AG20443 (cell line): ENCODE measurements at places on chromosomes 16 and 17.

- no peak for DNase-seq
These were observed 23.1 kb upstream of the OSGIN1 start for GRCh38 chr16:83929811-83930555.

GRCh38 chr17:49552070-49552751 is 23.5 kb upstream of the NXPH3 start:
- no peak for DNase-seq

- DNase-seq: no peak
These were observed 11.9 kb downstream of the CALCOCO2 start for GRCh38 chr17:48842746-48843145.

DNA sequence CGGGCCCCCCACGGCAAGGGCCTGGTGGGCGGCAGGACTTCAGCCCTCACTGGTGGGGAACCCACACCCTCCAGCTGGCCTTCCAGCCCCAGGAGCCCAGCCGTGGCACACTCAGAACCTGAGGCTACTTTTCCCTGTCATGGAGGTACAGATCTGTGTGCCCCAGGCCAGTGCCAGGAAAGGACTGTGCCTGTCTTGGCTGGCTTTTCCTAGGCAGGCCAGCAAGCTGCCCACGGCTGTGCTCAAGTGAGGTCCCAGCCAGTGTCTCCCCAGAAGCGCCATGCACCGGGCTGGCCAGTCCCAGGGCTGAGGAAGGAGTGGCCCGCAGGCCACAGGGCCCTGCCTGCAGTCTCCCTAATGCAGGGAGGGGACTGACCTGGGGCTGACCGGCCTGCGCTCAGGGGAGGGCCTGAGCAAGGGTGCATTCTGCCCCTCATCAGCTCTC is 16.6 kb downstream of the ENGASE start:
- DNase-seq: no peak

GRCh38 chr16:4994719-4995434 is 36.7 kb downstream of the SEC14L5 start:
- no peak for DNase-seq

- DNase-seq: no peak
These were observed 4.6 kb downstream of the TMUB2 start for GRCh38 chr17:44191369-44191768.

DNA sequence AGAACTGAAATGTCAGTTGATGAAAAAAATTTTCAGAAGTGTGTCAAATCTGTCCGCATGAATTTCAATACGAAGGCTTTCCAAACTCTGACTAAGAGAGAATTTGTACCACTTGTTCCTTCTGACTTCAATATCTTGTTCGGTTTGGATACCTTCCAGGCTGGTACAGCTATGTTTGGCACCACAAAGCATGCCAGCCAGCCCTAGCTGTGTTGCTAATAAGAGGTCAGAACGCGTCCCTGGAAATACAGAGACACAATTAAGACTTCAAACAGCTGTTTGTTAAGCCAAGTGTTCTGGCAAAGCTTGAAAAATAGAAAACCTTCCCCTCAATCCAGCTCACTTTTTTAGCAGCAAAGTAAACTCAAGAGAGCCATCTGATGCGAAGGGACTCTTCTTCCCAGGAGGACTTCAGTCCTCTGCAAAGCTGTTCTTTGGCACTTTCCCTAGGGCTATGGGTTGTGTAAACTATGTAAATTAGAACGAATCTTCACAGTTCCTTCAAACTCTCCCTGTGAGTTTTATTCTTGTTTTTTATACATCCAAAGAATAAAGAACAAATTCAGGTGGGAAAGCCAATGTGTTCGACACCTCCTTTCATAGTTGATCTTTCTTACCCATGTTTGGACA is 35.1 kb downstream of the GRB2 start:
- no peak for DNase-seq

DNA sequence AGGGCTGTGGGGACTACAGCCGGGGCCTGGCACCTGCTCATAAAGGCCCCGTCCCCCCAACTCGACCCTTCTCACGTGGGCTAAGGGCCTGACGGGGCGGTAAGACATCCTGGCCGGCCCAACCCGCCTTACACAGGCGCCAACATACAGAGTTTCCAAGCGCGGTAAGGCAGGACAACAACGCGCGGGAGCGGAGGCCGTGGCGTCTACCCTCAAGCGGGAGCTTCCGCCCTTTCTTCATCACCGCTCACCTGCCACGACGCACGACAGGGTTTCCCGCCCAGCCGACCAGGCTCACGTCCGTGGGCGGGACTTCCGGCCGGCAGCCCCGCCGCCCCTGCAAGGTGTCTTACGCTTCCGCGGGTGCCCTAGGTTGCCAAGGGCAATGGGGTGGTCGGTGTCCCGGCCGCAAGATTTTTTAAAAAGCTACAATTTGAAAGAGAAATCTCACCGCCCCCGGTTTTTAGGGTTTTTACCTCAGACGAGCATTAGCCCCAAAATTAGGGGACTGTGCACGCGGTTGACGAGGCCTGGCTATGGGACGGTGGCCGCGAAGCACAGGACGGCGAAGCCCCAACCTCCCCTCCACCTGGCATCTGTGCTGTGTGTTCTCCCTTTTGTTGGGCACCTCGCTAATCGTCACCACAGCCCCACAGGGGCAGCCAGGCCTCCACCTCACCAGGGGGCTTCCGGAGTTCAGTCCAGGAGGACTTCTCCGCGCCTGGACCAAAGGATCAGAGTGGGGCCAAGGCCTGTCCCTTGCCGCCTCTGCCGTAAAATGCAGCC is at the start of gene TERB1:
Gene TERB1, minus strand, starts transcription at position 265 of the 786 bp plus-strand sequence. CDS start 4,786 bp downstream, outside the sequence.
- DNase-seq: peak; percentile 5

GRCh38 chr16:67551972-67552371 is 10.4 kb upstream of the CTCF start:
- no peak for DNase-seq

- DNase-seq: peak; percentile 94
These were observed 80.9 kb downstream of the ARHGAP23 start for GRCh38 chr17:38508954-38509771.

GRCh38 chr16:65289022-65289421 is 167.2 kb upstream of the CDH11 start:
- no peak for DNase-seq
